GM13977 (cell line): ENCODE measurements at places on chromosomes 5 and 9.

- peak; percentile 7 for DNase-seq
Observed at GRCh38 chr5:161851691-161852299, 3.9 kb downstream of the GABRA1 start.

- no peak for DNase-seq
Observed at GRCh38 chr9:82082563-82082962, 94.0 kb downstream of the SPATA31D1 start.

DNA sequence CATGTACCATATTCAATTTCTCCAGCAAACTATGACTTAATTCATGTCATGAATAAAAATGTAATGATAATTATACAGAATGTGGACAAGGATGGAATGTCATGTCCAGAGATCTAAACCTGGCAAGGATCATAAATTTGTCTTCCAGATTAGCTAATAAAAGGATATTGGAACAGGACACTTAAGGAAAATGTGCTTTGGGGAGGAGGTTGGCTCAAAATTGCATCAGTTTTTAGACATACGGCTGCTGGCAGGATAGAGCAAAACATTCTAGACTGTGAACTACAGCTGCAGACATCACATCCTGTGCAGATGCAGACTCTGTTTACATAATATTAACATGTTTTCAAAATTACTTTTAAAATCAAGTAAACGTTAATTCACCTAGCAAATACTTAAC, 248.4 kb downstream of the TLR4 start:
- DNase-seq, result no peak

- DNase-seq, result no peak
Observed at GRCh38 chr9:123792501-123792900, 137.4 kb downstream of the DENND1A start.

- no peak for DNase-seq
Observed at GRCh38 chr5:86523718-86524117, 94.0 kb upstream of the COX7C start.

- DNase-seq, result no peak
Observed at GRCh38 chr9:2473681-2474080, 147.9 kb upstream of the VLDLR start.

- no peak for DNase-seq
Observed at GRCh38 chr9:114446036-114446435, 58.3 kb upstream of the AKNA start.

GRCh38 chr9:130207241-130207992, 35.2 kb downstream of the NCS1 start:
- DNase-seq, result no peak

DNA sequence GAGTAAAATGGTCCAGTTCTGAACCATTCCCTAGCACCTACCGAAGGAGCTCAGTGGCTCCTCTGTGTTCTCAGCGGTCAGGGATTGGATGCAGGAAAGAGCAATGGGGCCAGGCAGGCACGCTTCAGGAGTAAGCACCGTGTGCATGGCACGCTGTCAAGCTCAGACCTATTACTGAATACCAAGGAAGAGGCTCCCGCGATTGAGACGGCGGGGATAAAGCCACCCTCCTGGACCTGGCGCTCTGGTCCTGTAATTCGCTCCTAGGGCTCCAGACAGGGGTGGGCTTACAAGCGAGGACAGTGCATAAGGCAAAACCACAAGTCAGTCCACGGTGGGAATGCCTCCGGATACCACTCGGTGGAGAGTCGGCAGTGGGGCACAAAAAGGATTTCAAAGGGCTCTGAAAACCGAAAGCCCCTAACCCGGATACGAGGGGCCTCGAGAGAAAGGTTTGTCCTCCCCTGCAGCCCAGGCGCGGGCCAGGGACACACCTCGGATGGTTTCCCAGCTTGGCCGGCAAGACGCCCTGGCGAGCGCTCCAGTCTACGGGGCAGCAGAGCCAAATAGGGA, 988 bp downstream of the OXCT1 start:
- peak; percentile 37 for DNase-seq

- no peak for DNase-seq
Observed at GRCh38 chr5:10586008-10586407, 22.1 kb downstream of the ANKRD33B start.

DNA sequence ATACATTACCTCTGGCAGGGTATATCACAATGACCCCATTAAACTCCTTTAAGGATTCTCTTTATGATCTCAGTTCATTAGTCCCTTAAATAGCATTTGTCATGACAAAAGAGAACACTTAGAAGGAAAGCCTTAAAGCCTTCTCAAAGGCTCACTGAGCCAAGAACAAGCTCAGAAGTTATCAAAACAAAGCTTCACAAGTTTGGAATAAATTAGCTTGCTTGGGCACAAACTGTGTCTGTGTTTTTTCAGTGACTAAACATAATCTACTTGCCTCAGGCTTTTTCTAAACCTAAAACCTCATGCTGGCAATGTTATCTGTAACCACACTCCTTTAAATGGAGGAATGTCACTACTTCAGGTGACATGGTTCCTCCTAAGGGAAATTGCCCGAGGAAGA, 1114.9 kb upstream of the C9orf72 start:
- DNase-seq, result no peak
